ENCODE measurements at places on chromosomes 12 and 14. TPM values are rescaled to one million over a fixed set of nuclear protein-coding genes. Genes with fewer than 3 reads are reported as not detected.

GRCh38 chr12:91654087-91654486 lies 471.5 kb upstream of the DCN start:
- no peak for DNase-seq

DNA sequence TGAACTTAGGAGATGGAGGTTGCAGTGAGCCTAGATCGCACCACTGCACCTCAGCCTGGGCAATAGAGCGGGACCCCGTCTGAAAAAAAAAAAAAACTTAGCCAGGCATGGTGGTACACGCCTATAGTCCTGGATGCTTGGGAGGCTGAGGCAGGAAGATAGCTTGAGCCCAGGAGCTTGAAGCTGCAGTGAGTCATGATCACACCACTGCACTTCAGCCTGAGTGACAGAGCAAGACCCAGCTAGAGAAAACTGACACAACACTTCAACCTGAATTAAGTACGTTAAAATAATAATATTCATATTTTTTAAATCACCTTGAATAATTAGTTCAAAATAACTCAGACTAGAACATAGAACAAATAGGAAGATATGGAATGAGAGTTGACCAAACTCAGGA lies 5.7 kb upstream of the CATSPERB start:
- no peak for DNase-seq

DNA sequence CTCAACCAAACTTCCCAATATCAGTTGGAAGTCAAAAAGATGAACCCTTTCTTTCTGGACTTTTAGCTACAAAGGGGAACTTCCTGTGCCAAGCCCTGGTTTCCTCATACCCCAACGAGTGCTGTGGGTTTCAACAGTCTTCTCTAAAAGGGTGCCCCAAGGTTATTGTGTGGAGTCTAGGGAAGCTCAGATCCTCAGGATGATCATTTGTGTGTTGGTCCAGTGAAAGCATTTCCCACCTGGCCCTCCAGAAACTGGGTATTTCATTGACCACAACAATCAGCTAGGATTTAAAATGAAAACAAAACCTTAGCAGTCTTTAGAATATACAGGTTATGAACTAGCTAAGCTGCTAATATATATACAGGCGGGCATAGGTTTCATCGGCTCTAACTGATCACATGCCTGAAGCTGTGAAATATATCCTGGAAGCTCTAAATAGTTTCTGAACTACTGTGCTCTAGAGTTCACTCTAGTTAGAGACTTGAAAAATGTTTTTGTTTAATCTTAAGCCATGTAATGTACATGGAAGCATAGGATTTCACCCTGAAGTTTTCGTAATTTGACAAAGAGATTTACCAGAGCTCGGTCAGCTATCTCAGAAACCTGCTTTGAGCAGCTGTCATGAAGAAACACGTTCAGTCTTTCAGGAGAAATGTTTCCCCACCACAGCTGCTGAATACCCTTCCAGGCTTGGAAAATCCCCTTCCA lies 29.6 kb downstream of the P2RX4 start:
- DNase-seq = no peak

- DNase-seq = no peak
Observed at GRCh38 chr14:71086567-71086966, 179.3 kb downstream of the PCNX1 start.

The HPD gene
- polyA plus RNA-seq = 2.6 TPM

DNA sequence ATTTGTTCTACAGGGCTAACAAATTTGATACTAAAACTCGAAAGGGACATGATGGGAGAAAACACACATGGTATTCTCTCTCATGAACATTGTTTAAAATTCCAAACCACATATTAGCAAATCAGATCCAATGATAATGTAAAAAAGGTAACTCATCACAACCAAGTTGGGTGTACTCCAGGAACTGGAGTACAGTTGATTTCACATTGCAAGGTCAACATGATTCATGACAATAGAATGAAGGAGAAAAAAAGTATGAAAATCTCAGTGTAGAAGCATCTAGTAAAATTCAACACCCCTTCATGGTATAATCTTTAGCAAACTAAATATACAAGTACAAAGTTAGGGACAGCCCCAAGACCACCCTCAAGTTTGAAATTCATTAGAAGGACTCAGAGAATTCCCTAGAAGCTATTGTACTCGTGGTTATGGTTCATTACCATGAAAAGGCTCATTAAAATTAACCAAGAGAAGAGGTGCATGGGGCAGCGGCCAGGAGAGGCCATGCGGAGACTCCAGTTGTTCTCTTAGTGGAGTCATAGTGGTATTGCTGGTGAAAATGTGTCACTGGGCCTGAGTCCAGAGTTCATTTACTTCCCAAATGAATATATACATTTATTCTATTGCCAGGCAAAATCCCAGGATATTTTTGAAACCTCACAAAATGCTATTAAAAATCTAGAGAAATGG lies 3.1 kb upstream of the CDCA4 start:
- no peak for DNase-seq

DNA sequence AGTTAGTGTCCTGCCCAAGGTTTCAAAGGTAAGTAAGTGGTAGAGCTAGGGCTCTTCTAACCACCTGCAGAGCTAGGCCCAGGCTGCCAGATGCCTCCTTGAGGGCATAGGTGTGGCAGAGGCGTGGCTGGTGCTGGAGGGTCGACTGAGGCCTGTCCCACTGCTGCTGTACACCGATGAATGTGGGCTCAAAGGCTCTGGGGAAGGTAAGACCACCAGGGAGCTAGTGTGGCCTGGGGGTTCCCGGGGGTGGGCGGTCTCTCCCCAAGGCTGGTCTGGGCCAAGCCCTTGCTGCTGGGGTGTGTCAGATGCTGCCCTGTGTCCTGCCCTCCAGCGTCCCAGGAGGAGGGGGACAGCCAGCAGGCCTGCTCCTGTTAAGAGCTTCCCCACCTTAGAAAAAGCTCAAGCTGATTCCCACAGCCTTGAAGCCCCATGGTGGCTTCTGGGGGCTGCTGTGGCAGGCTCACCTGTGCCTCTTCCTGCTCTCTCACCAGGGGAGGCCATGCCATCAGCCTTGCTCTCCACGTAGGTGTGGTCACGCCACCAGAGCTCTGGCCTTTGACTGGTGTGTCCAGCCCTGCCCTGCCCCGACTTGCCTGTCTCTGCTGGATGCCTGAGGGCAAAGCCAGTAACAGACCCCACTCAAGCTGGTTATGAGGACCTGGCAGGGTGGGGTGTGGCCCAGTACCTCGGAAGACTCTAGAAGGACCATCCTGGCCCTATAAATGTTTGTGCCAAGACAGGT lies 36.8 kb downstream of the SH2B3 start:
- no peak for DNase-seq

All from left kidney (tissue), 8 donors.